ENCODE measurements at places on chromosomes 11 and 22.

DNA sequence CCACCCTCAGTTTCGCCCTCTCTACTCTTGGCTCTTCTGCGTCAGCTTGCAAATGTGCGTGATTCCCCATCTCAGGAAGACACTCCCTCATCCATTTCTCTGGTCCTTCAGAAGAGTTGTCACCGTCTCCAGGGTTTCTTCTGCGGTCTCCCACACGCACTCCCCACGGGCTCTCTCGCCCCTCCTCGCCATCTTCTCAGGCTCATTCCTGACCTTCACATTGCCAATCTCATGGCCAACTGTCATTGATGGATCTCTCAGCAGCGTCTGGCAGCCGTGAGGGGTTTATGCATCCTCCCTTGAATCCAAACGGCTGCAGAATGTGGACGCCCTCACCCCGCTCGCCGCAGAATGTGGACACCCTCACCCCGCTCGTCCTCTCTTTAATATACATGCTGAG is 10.5 kb downstream of the SYNGR1 start:
- DNase-seq, result no peak

DNA sequence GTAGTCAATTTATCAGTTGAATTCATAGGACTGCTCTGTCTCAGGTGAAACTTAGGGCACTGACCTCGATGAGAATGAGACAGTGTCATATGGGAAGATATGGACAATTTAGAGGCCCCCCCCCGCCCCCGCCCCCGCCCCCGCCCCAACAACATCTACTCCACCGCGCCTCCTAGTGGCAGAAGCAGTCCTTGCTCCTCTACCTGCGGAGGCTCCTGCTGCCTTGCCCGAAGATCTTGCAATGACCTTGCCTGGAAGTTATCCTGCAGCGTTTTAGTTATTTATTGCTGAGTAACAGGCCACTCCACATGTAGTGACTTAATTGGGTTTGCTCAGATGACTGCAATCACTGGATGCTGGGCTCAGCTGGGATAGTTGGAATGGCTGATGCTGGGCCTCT is 15.2 kb downstream of the SERPINH1 start:
- DNase-seq, result no peak

DNA sequence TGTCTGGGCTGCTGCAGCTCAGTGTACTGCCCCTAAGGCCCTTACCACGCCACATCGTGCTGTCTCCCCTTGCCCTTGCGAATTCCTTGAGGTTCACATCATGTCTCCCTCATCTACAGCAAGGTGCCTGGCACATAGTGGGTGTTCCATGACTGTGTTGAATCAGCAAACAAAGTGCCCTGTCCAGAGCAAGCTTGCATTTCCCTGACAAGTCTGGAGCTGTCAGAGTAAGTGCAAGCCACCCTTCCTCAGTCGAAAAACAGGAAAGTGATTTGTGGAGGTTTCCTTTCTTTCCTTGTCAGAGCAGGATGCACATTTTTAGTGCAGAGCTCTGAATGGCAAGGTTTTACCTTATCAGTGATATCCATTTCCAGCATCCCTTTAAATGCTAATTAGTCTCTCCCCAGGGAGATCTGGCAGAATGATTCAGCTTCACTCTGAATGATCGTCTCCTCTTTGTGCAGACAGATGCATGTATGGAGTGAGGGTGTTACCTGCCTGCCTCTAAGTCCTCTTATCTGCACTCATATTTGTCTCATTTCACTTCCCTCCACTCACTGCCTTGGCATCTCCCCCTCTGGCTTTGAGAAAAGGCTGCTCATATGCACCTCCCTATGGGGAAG is 331.2 kb downstream of the TMEM135 start:
- no peak for DNase-seq

DNA sequence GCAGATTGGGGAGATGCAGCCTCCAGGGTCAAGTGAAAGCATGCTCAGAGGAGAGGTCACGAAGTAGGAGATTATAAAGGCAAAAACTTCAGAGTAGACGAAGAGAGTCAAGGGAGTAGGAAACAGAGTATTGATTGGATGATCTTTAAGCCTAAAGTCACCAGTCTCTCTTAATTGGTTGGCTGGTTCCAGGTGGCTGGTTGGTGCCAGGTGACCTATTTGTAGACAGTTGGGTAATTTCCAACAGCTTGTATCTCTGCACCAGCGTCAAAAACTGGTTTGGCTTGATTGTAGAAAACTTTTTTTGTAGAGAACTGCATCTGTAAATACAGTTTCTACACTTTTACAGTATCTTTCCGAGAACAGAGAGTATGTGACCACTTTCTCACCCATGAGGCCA is 75.7 kb upstream of the CCDC90B start:
- DNase-seq, result no peak

DNA sequence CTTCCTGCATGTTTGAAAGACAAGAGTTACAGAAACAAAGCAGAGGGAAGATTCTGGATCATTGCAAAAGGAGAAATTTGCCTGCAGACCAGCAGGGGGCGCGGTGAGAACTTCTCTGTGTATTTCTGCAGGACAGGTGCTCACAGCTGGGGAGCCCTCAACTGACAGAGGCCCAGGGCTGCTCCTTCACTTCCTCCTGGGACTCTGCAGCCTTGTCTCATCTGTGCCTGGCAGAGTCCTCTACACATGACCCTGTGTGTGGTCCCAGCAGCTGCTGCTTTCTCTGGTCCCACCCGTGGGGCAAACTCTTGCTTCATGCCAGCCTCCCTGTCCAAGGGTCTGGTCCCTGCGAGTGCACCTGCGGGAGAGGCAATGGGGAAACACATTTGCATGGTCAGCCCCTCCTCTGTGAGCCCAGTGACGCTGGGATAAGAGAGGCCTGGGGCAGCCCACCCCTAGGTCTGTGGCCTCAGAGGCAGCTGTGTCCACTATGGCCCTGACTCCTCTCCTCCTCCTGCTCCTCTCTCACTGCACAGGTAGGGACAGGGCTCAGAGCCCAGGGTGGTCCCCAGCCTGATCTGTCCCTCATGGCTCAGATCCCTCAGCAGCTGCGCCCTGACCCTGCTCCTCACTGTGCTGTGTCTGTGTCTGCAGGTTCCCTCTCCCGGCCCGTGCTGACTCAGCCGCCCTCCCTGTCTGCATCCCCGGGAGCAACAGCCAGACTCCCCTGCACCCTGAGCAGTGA is 43.2 kb upstream of the VPREB1 start:
- DNase-seq, result no peak

GRCh38 chr11:8213376-8213775 is 44.6 kb upstream of the RIC3 start:
- DNase-seq, result no peak

- DNase-seq, result no peak
Observed at GRCh38 chr22:41976961-41977566, 7.8 kb downstream of the SEPTIN3 start.

DNA sequence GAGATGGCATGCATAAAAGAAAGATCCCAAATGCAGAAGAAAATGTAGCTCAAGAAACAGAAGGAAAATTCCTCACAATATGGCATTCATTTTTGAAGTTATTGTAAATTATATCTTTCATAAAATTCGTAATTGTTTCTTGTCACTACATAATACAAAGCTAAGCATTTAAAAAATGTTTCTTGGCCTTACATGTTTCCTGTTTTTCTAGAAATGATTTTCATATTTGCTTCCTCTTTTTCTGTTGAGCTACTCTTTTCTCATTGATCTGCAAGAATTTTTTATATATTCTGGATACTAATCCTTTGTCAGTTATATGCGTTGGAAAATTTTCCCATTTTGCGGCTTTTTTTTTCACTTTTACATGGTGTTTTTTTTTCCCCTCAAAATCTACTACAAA is 48.0 kb downstream of the ENTHD1 start:
- DNase-seq, result no peak

GRCh38 chr11:13941775-13942174 is 20.7 kb upstream of the SPON1 start:
- no peak for DNase-seq

- DNase-seq, result no peak
Observed at GRCh38 chr11:58829786-58830185, 14.7 kb downstream of the GLYATL2 start.

- DNase-seq, result no peak
Observed at GRCh38 chr11:81892770-81893635, 840.7 kb downstream of the FAM181B start.

DNA sequence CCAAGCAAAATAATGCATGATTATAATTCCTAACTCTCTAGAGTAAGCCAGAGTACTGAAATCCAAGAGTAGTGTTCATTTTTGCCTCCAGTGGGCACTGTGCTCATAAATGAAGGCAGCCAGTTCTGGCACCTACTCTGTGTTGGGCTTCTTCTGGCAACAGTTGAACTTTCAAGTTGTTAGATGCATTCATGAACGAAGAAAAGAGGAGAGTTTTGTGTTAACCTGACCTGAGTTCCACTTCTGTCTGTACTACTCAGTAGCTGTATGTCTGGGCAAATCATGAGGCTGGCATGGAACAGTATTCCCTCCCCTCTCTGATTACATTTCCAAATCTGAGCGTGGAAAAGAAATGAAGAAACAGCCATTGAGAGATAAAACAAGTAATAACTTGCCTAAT is 20.3 kb upstream of the TENM4 start:
- DNase-seq, result no peak

GRCh38 chr22:49724893-49725489 is 102.7 kb downstream of the BRD1 start:
- DNase-seq, result peak; percentile 55

- no peak for DNase-seq
Observed at GRCh38 chr11:131385763-131386390, 15.5 kb downstream of the NTM start.

DNA sequence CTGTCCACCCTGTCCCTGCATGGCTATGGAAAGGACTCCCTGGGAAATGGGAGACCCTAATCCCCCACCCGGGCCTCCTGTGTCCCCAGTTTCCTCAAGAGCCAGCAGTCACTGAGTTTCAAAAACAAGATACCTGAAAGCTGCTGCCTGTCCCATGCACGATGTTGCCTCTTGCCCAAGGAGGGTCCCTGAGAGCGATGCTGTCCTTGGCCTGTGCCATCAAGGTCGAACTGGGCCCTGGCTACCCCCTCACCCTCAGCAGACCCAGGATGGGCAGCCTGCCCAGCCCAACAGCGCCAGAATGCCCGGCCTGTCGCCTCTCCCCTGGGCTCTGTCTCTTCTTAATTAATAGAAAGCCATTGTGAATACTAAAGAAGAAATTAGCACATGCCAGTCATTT is 104.5 kb upstream of the LMO1 start:
- DNase-seq, result no peak

DNA sequence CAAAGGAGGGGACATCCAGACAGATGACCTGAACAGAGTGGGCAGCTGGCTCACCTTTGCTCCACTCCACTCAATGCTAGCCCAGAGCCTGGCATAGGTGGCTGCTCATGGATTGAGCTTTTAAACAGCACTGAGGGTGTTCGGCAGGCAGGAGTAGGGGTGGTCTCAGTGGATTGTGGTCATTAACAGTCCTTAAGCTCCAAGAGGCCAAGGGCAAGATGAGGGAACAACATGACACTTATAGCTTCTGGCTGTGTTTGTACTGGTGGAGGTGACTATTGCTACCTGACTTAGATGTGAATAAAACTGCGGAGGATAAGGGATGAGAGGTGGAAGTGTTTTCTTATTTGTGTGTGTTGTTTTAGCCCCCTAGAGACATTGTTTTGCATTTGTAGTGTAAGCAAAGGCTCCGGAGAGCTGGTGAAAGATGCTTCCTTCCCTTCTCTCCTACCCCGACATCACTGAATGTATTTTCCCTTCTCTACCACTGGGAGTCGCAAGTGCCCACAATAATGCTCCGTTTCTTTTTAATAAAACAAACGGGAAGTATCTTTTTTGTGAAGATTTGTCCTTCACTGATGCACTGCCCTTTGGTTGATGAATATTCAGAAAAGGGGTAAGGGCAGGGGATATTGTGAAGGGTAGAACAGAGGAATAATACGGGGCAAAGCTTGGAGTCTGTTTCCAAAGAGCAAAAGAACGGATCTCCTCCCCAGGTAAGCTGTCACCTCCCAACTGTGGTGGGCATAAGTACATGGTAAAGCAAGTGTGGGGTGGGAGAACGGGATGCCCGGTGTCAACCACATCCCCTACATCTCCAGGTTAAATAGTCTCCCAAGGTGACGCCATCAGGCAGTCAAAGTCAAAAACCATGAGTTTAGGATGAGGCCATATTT is 27.5 kb upstream of the MTNR1B start:
- DNase-seq, result no peak

DNA sequence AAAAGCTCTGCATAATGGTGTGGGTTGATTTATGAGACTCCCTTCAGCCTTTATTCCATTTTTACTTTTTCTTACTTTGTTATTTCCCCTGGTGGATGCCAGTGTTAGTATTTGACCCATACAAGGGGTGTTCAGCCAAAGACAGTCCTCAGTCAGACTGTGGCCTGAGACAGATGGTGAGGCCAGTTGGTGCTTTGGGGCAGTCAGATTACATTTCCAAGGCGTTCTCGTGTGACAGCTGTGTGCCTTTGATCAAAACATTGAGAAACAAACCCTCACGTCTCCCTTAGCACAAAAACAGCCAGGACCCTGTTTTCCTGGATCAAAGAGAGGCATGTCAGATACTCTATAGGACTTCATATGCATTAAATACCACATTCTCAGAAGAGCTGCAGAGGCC is 31.3 kb upstream of the SLN start:
- no peak for DNase-seq

GRCh38 chr22:46171940-46172339 is 21.6 kb downstream of the PPARA start:
- DNase-seq, result no peak

DNA sequence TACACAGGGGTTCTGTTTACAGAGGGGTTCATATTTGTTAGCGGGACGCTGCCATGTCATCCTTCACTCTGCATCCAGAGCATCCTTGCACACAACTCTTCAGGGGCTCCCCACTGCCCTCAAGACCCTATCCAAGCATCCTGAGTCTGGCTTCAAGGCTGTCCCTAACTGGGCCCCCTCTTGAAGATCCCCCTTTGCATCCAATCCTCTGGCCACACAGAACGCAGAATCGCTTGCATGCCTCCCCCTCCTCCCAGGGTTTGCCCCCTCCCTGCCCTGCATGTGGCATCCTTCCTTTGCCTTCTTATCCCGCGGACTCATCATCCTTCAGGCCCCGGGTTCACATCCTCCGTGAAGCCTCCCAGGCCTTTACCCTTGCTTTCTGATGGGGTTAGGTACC is 18.6 kb downstream of the C1QTNF6 start:
- DNase-seq, result no peak

GRCh38 chr11:80958987-80959386 is 1518.2 kb upstream of the TENM4 start:
- no peak for DNase-seq

DNA sequence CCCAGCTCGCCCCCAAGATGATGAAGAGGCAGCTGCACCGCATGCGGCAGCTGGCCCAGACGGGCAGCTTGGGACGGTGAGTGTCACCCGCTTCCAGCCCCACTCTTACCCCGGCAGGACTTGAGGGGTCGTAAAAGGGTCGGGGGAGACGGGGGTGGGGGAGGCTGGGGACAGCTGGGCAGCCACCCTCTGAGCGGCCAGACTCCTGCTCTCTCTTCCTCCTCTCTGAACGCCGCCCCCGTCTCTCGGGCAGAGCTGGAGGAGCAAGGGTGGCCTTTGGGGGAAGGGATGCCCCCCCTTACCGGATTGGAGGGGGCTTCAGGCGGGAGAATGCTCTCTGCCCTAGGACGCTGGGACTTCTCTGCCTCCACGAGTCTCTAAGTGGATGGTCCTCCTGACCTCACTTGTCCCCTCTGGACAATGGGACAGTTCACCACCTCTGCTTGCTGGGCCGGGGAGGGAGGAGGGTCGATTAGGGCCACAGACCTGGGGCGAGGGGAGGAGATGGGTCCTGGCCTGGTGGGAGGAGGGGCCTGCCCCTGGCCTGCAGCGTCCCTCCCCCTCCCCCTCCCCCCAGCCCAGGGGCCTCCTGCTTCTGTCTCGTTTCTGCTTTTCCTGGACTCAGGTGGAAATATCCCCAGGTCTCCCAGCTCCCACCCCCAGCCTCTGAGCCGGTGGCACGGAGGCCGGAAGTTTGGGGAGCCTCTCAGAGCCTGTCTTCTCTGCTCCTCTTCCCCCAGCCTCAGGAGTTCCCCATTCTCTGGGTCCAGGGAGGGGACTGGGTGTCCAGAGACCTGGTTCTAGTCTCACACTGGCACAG is 512 bp downstream of the SH3BP1 start:
- DNase-seq, result no peak
